Astrocyte (in vitro differentiated cells and primary cell): ENCODE measurements at places on chromosomes 2 and 18. TPM values are rescaled to one million over a fixed set of nuclear protein-coding genes. Genes with fewer than 3 reads are reported as not detected.
A peak's percentile ranks its signal among the peaks of the same experiment; 100 is the strongest.

The CAB39 gene
- 58.6 and 66.6 TPM in 2 replicates for total RNA-seq

The OLA1 gene
- total RNA-seq: 94.6 and 104 TPM in 2 replicates

The SERPINB12 gene
- total RNA-seq: not detected in 2 replicates

The ZC3H8 gene
- 7.5 and 7.7 TPM in 2 replicates for total RNA-seq

The AP1S3 gene
- total RNA-seq: 11.1 and 14.3 TPM in 2 replicates

The FNDC4 gene
- total RNA-seq: 6.9 and 7.3 TPM in 2 replicates

- DNase-seq: peak; percentile 55
These were observed 164.5 kb downstream of the RBM43 start for GRCh38 chr2:151097128-151097527.

- DNase-seq: no peak
These were observed 19.0 kb downstream of the HAT1 start for GRCh38 chr2:171941316-171941699.

- no peak for DNase-seq
These were observed 424.2 kb downstream of the NRXN1 start for GRCh38 chr2:50607721-50608120.

- peak; percentile 14 for DNase-seq
These were observed 36.0 kb upstream of the TTC27 start for GRCh38 chr2:32591669-32592463.

- no peak for DNase-seq
These were observed 80.0 kb downstream of the ZNF516 start for GRCh38 chr18:76414936-76415621.

GRCh38 chr2:128452536-128453530 lies 134.2 kb upstream of the HS6ST1 start:
- DNase-seq: no peak

DNA sequence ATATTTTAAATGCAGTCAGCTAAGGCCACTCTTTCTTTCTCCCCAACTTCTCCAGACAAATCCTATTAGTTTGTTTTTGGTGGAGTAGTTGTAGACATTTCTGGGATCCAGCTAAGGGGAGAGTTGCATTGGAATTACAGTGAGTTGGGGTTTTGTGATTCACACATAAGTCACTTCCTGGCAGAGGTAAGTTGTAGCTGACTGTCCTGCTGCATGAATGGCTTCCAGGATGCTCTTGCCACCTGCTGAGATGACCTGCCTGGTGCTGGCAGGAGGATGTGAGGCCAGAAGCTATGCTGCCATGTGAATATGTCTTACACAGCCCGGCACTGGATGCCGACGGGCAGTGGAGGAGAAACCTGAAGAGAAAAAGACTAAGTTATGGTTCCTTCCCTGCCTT lies 243.7 kb downstream of the TDRD15 start:
- no peak for DNase-seq

DNA sequence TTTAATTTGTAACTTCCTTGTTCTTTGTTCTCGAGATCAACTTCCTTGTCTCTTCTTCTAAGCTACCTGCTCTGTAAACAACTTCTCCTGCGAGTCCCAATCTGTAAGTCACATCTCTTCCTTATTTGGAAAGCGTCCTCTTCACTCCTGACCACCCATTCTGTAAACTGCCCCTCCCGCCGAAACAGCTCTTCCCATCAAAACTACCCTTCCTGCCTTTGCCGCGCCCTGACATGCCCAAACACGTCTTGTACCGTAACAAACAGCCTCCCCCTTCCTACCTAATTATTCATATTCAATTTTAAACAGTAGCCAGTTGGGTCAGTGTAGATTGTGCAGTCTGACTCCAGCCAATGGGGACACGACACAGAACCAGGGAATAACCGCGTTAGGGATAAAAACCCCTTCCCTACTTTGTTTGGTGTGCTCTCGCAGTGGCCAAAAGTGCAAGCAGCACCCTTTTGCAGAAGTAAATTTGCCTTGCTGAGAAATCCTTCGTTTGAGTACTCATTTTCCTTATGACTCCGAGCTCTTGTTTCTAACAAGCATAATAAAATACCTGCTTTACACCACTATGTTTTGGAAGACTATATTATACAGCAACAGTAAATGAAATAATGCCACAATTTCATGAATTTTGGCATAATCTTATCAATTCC lies 39.8 kb downstream of the PIAS2 start:
- no peak for DNase-seq

DNA sequence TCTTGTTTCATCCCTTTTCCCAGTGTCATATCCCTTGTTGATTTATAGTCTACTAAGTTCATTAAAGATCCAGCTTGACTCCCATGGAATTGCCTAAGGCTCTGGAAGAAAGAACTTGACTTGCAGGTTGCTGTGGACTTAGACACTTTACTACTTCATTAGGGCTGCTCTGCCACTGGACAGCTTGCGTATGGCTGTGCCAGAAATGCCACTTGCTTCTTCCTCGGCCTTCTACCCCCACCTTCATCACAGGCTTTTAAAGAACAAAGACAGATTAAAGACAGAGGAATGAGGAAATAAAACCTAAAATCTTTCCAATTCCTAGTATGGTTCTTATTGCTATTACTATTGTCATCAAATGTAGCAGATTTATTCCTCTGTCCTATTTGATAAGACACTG lies 591.7 kb downstream of the BCL11A start:
- DNase-seq: no peak

DNA sequence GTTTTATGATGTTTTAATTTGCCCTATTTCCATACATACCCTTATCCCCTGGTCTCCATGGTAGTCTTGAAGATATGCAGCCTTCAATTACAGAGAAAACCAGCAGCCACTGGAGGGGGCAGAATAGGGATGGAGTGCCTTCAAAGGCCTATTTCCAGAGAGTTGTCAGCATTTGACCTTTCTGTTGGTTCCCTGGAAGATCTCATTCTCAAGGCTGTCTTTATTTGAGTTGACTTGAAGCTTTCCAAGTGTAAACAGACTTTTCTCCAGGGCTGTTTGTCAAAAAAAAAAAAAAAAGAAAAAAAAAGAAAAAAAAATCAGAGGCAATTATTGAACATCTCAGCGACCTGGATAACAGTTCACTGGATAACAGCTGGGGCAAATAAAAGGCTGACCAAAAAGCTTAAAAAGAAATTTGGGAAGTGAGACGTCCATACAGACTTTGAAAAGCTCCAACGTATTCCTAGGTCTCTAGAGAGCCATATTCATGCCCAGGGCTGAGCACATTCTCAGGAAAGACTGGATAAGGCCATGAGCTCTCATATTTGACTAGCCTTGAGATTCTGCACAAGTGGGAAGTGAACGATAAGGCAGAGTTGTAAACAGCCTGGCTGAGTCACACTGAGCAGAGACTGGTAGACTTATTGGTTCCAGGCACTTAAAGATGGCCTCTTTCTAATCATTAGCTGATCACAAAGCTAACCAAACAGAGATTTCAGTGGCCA lies 126.6 kb downstream of the VAPA start:
- no peak for DNase-seq

GRCh38 chr18:54947091-54947490 lies 12.2 kb downstream of the CCDC68 start:
- DNase-seq: no peak

DNA sequence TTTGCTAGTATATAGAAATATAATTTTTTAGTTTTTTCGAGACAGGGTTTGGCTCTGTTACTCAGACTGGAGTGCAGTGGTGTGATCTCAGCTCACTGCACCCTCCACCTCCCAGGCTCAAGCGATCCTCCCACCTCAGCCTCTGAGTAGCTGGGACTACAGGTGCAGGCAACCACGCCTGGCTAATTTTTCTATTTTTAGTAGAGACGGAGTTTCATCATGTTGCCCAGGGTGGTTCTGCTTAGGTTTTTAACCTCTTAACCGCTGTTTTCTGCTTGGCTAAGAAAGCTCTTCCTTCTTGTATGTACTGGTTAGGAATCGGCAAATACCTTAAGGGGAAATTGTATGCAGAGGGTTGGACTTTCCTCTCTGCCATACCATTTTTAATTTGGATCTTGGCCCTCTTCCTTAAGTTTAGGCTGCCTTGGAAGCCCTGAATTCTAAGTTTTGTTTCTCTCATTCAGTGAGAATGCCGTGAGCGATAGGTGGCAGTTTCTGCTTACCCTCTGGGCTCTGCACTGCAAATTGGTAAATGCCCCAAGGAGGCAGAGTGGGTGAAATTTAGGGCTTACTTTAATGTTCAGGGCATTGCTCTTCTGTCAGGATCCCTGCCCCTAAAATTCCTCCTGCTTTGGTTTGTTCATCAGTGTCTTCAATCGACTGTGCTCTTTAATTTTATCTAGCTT lies 32.3 kb downstream of the EML6 start:
- no peak for DNase-seq

GRCh38 chr2:18750672-18751554 lies 161.5 kb upstream of the NT5C1B start:
- DNase-seq: peak; percentile 15

- no peak for DNase-seq
These were observed 57.7 kb upstream of the SLC1A4 start for GRCh38 chr2:64931246-64932115.

- DNase-seq: no peak
These were observed 5.6 kb downstream of the KIF5C start for GRCh38 chr2:148880636-148881035.

DNA sequence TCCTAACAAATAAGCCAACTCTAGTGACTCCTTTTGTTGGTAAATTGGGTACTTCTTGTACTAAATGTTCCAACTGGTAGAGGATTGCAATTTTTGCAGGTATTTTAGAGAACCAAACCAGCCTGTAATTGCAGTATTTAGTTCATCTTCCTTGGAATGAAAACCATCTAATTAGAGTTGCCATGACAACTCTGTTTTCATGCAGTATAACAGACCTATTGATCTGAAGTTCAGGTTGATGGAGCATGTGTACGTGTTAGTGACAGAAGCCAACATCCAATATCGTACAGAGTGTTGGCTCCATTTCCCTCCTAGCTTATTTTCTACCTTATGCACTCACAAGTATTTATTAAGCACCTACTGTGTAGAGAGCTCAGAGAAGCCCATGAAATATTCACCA lies 176.3 kb upstream of the FOSL2 start:
- DNase-seq: no peak

DNA sequence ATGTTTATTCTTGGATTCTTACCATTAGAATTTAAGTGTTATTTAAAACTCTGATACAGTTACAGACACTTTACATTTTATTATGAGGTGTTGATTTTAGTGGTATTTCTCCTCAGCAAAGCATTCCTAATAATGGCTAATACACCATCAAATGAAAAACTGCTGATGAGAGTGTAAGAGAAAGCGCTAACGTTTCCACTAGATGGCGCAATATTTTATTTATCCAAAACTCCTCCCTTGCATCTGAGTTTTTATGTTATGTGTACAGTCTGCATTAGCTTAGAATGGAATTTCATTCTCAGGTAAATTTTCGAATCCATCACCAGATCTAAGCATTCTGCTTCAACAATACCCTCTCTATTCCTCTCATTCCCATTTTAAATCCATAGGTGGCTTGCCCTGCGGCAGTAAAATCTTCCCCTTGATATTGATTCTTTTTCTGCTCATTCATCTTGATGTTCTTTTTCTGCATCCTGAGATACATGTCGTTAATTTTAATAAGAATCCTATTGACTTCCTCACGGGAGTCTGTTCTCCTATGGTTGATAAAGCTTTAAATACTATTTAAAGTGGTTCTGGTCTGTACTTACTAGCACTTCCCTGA lies 53.9 kb downstream of the PRKRA start:
- DNase-seq: peak; percentile 14

- no peak for DNase-seq
These were observed 30.7 kb downstream of the FSHR start for GRCh38 chr2:49123600-49123999.

DNA sequence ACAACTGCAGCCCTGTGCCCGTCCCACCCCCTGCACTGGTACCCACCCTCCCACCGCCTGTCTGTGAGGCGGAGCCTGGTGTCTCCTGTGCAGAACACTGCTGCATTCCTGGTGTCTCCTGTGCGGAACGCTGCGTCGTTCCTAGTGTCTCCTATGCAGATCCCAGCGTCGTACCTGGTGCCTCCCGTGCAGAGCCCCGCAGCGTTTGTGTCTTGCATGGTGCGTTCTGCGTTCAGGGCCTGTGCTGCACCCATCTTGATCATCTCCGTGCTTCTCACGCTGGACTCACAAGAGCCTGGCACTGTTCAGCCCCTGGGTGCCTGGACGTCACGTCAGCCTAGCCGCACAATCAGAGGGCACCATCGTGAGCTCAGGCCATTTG lies 248.6 kb upstream of the SALL3 start:
- no peak for DNase-seq

- peak; percentile 95 for DNase-seq
These were observed 172.5 kb downstream of the AGAP1 start for GRCh38 chr2:235666213-235666781.

- DNase-seq: no peak
These were observed 116.2 kb downstream of the RIF1 start for GRCh38 chr2:151525821-151526373.

- DNase-seq: no peak
These were observed 59.3 kb upstream of the LRRTM1 start for GRCh38 chr2:80363791-80364349.

DNA sequence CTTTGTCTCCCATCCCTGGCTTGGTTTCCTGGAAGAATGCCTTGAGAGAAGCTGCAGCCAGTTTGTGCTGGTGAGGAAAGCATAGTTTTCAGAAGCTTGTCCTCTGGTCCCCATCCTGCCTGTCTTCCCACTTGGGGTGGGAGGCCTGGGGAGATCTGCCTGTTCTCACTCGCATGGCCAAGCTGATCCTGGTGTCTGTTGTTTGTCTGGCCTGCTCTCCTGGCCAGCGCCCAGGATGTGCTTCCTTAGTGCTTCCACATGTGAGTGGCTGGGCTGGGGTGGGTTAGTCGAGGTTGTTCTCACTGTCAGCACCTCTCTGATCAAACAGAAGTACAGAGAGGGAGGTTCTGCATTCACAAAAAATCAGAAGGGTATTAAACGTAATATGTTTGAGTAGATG lies 49.5 kb downstream of the PTPRM start:
- peak; percentile 38 for DNase-seq

GRCh38 chr18:46176001-46176400 lies 71.8 kb downstream of the HAUS1 start:
- DNase-seq: no peak

- DNase-seq: no peak
These were observed 81.3 kb downstream of the MOGAT1 start for GRCh38 chr2:222752746-222753145.

GRCh38 chr2:57460396-57461276 lies 586.0 kb upstream of the VRK2 start:
- DNase-seq: no peak
